ENCODE measurements at places on chromosomes 5 and 9.

- DNase-seq = no peak
These were observed 41.8 kb downstream of the CCL28 start for GRCh38 chr5:43370352-43370751.

DNA sequence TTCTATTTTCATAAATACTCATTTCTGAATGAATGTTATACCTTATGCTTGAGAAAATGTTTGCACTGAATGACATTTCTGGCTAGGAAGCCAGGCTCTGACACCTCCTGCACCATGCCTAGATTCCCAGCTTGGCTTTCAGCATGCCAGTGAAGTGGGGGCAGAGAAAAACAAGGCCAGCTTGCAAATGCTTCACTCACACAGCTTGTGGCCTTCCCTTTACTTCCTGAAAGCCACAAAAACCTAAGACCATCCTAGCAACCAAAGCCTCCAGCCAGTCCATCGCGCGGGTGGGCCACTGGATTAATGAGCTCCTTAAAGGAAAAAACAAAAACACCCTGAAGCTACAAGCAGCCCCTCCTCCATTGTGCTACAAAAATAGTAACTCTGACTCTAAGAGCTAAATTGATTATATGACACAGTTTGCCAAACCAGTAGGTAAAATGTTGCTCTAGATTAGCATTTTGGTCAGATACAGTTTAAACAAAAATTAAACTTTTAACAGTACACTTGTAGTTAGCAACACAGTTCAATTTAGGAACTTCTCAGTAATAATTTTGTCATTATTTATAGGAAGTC is 159.9 kb downstream of the TSSK1B start:
- no peak for DNase-seq

DNA sequence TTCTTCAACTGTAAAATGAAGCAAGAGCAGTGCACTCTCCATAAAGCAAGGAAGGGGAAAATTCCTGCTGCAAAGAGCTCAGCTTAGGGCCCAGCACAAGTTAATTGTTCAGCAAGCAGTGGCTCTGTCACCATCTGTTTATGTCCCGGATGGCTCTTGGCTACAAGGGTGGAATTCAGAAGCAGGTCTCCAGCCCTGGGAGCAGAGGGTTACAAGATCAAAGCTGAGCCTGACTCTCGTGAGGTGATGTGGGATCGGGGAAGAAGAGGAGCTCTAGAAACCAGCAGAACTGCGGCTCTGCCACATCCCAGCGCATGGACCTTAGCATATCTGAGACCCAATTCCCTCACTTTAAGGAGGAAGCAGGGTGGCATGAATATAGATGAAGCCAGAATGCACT is 25.2 kb upstream of the OLFM1 start:
- DNase-seq = no peak

DNA sequence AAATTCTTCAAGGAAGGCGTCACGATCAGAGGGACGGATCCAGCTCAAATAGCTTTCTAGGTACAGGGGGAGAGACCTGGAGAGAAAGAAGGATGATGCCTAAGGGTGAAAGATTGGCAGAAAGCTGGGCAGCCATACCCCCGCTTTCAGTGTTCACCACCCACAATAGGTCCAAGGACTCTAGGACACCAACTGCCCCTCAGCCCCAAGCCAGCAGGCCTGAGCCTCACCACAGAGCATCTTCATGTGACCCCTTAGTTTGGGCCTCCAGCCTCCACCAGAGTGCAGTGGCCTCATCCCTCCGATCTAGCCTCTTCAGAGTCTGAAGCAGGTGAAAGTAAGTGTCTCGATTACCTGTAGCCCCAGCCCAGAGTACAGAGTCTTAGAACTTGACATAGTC is 1.7 kb upstream of the VCP start:
- DNase-seq = no peak

DNA sequence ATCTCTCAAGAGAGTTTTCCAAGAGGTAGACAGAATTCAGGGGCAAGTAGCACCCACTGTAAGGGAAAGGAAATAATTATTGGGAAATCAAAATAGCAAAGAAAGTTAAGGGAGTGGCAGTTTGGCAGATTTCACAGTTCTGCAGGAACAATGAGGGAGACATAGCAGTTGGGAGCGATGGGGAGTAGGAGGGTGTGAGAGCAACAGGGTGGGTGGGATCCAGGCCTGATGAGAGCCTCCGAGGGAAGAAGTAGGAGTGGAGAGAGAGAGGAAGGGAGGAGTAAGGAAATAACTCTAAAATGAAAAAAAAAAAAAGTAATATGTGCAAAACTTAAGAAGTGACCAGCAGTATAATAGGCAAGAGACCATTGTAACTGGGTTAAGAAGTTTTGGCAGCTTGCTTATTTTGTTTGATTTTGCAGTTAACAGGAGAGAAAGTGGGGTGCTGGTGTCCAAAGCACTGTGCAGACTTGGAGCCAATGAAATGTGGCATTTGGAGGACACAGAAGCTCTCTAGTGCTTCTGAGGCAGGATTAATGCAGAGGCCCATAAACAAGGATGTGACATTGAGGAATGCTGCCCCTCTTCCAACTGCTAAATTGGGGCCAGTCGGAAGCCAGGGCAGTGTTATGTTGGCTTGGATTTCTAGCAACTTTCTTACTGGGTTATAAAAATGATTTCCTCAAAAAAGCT is 10.2 kb downstream of the TNFAIP8 start:
- DNase-seq = no peak

GRCh38 chr9:108184941-108185340 is 670.8 kb downstream of the ACTL7B start:
- peak; percentile 83 for DNase-seq

GRCh38 chr9:100086097-100086635 is 12.6 kb downstream of the ERP44 start:
- no peak for DNase-seq

DNA sequence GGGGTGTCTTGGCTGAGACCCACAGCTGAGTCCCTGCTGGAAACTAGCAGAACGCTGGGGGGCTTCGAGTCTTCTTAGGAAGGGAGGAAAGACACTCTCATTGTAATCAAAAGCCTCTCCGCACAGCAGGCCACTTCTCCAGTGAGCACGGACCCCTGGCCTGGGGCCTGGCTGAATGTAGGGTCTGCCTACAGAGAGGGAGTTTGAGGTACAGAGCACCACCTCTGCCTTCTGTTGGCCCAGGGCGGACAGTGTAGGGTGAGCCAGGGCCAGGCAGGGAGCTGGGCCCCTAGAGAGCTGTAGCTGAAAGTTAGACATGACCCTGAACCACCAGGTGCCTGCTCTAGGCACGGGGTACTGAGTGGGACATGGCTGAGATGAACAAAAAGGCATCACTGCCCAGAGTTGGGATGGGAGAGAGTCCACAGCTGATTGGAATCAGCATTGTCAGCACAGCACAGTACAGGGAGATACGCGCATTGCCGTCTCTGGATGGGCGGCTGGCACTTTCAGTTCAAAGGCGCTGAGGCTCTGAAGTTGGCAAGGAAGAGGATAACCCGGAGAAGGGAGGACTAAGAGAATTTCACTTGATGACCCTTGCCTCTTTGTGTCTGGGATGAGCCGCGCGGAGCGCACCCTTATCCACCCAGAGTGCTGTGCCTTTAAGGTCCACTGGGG is 363 bp upstream of the SLC25A48 start:
- DNase-seq = no peak

DNA sequence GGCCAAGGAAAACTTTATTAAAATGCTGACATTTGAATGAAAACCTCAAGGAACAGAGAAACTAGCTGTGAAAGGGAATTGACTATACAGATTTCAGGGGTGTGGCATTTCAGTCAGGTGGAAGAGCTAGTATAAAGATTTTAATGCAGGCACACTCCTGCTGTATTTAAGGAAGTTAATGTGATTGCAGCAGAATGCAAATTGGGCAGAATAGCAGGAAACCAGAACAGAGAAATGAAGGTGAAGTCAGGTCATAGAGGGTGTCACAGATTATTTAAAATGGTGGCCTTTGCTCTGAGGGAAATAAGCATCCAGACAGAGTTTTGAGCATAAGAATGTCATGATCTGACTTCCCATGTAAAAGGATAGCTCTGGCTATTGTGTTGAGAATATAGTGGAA is 898.1 kb upstream of the WWC1 start:
- DNase-seq = no peak

DNA sequence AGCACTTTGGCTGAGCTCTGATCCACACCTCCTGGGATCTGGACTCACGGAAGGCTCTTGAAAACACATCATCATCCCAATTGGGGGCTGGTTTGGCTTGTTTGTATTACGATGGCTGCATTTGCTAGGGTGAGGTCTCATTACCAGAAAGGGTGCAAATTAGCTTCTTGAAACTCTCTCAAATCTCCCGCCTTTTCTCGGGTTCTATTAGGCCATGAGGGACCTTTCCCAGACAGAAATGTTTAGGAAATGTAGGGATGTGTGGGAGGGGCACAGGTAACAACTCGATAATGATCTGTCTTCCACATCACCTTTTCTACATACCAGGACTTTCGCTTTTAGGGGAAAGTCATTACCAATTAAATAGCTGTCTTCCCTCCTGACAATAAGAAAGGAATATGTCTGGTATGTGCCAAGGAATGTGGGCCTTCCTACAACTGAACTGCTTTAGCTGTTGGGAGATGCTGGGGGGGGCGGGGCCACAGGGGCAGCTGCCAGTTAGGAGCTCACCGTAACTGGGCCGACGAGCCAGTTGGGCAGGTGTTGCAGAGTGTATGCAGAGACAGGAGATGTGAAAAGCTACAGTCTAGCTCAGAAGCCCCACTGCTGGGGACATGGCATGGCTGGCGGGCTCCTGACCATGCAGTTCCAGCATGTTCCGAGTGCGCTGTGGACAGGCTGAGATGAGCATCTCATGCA is 71.2 kb downstream of the AK8 start:
- DNase-seq = no peak

DNA sequence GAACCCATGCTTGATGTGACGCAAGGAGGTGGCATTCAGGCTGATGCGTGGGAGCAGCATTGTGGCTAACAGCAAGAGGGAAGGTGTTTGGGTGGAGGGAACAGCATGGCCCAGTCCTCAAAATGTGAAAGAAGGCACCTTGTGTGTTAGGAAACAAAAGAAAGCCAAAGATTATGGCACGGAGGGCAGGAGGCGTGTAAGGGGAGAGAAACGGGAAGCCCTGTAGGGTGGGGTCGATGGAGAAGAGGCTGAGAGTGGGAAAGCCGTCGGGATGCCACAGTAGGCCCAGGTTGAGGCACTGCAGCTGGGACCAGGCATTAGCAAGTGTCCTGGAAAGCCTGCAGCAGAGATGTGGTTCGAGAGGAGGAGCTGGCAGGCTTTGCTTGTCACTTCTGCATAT is 241.1 kb downstream of the GADD45G start:
- no peak for DNase-seq

GRCh38 chr9:76662476-76663281 is 101.6 kb upstream of the PCA3 start:
- peak; percentile 34 for DNase-seq

DNA sequence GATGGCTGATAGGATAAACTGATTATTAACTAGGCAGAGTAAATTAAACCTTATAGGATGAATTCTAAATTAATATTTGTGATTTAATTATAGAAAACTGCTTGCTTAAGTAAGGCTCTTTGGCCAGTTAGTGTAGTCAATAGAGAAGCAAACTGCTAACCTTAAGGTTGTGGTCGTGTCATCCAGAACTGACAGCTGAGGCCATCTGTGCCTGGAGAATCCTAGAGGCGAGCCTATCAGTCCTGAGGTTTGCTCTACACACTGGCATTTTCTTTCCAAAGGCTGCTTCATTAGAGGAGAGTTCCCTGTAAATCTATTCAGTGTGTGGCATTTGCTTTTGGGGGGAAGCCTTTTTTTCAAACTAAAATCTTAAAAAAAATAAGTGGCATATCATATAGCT is 169.2 kb downstream of the MEF2C start:
- no peak for DNase-seq

DNA sequence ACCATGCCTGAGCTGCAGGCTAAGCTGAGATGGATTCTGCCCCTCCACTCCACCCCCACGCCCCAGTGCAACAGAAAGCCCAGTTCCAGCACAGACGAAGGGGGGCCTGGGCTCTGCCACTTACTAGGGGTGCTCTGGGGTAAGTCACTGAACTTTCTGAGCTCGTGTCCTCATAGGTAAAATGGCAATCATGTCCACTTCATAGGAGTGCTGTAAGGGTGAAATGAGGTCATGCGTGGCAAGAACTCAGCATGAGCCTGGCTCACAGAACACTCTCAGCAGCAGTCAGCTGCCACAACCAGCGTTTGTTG is 8.4 kb upstream of the PSD2 start:
- DNase-seq = no peak

GRCh38 chr9:79664375-79664831 is 92.6 kb downstream of the TLE4 start:
- no peak for DNase-seq

GRCh38 chr9:23581931-23582330 is 244.1 kb downstream of the ELAVL2 start:
- peak; percentile 74 for DNase-seq

- peak; percentile 69 for DNase-seq
These were observed 5.1 kb upstream of the GPX8 start for GRCh38 chr5:55154873-55155272.

DNA sequence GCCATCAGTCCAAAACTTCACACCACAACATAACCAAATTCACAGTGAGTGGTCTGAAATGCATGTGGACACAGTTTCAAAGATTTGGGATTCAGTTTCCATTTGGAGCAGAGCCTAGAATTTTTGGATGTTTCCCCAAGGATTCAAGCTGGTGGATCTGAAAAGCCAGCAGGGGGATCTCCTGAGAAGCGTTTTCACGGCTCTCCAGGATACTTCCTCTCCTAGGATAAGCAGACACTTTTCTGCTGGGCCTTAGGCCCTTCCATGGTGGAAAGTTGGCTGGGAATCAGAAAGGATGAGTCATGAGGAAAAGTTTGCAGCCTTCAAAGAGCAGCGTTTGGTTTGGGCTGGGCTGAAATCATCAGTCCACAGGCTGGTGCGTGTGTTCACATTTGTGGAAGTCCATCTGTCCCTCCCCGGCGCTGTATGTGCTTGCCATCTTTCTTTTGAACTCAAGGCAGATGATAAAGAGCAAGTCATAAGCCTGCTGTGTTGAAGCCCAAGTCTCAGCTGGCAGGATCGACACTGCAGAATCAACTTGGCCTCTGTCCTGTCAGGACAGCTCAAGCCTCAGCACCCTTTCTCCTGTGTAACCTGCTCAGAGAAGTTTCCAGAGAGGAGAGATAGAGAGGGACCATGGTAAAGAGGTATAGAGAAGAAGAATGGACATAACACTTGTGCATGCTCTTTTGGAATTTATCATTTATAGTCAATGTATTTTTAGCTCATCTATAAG is 152.6 kb upstream of the MSX2 start:
- peak; percentile 91 for DNase-seq

GRCh38 chr9:81519816-81520495 is 169.4 kb downstream of the TLE1 start:
- DNase-seq = peak; percentile 20

GRCh38 chr5:95878417-95879323 is 56.1 kb upstream of the GLRX start:
- DNase-seq = no peak

GRCh38 chr5:181224390-181225229 is 1.5 kb downstream of the TRIM41 start:
- DNase-seq = no peak
